ENCODE measurements at places on chromosomes 2 and 18.

- no peak for DNase-seq
Measured at GRCh38 chr2:100747551-100747950, 72.4 kb upstream of the NPAS2 start.

GRCh38 chr2:123609077-123609476 is 416.0 kb upstream of the CNTNAP5 start:
- no peak for DNase-seq

DNA sequence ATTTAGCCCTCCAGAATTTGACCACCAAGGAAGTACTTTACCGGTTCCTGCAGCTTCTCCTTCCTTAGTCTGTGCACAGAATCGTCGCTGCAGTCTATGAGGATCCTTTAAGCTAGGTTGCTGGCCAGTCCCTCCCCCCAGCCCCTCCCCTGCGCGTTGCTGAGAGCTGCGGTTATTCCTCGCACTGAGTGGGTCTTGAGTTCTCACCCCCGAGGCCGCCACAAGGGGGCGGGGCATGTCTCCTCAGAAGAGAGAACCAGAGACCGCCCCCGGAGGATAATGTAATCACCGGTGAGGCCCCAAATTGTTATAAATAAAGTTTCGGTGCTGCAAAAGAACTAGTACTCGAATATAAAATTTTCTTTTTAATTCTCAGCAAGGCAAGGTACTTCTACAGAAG is 1184.9 kb upstream of the CDH2 start:
- DNase-seq, result no peak

- no peak for DNase-seq
Measured at GRCh38 chr2:110783196-110783873, 51.0 kb downstream of the ACOXL start.

GRCh38 chr2:182541268-182541667 is 114.4 kb upstream of the PDE1A start:
- no peak for DNase-seq

GRCh38 chr2:1541819-1542475 is 128.7 kb downstream of the TPO start:
- no peak for DNase-seq

DNA sequence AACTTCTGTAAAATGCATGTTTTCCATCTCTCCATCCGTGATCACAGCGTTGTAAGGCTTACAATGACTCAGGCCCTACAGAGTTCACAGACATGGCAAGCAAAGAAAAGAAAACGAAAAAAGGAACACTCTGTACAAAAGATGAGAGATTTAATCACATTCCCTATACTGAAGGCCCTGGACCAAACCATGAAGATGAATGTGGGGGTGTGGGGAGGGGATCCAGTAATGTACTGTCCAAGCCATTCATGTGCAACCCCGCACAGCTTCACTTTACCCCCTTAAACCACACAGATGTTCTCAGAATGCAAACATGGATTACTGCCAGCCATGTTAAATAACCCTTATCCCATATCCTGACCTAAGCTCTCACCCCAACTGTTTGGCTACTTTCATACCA is 391.1 kb downstream of the NCKAP5 start:
- no peak for DNase-seq

GRCh38 chr2:143128681-143129580 is at the start of gene ARHGAP15:
Gene ARHGAP15 (plus strand): TSS chr2:143129419.
- no peak for DNase-seq

DNA sequence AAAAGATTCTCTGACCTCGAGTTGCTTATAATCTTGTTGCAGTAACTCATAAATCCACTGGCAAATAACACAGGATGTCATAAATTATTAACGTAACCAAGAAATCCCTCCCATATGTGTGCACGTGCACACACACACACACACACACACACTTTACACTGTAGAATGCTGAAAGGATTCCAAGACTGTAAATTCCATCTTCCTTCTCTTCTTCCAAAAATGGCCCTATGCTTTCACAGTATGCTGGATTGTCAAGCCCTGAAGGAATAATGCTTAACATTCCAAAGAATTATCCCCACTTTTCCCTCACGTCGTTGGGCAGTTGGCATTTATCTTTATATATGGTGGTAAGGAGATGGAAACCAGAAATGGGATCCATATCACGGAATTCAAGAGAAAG is 117.5 kb upstream of the CRIM1 start:
- no peak for DNase-seq

DNA sequence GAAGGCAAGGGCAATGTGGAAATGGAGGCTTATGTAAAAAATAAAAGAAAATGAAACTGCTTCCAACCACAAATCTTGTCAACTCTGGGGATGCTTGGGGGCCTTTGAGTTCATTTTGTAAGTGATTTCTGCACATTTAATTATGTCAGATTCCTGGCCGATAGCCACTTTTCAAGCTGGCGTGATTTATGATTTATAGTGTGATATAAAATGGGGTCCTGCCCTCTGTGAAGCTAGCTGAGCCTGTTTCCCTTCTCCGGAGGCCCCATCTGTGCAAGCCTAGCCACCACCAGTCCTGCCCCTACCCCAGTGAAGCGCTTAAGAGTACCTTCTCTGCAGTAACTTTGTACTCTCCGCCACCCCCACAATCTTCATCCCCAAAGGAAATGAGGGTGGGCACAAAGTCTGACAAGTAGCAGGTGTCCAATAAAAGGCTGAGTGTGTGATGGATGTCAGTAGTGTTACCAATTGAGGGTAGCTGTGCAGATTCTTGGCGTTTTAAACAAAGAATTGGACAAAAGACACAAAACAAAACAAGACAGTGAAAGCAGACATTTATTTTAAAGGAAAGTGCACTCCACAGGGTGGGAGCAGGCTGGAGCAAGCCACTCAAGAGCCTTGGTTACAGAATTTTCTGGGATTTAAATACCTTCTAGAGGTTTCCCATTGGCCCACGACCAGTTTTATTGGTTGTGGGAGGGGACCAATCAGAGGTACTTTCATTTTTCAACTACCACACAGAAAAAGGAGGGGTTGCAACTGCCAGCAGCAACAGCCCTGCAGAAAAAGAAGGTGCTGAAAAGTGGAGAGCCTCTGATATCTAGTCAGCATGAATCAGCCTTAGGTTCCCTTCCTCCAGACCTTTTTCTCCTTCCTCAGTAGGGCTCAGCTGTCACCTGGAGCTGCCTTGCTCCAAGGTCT is 39.0 kb upstream of the SIX3 start:
- no peak for DNase-seq

GRCh38 chr2:59171019-59171418 is 929.9 kb upstream of the FANCL start:
- DNase-seq, result no peak

GRCh38 chr18:46591783-46592391 is 65.1 kb downstream of the LOXHD1 start:
- no peak for DNase-seq

GRCh38 chr2:19350678-19351401 is 7.6 kb downstream of the OSR1 start:
- DNase-seq, result no peak

DNA sequence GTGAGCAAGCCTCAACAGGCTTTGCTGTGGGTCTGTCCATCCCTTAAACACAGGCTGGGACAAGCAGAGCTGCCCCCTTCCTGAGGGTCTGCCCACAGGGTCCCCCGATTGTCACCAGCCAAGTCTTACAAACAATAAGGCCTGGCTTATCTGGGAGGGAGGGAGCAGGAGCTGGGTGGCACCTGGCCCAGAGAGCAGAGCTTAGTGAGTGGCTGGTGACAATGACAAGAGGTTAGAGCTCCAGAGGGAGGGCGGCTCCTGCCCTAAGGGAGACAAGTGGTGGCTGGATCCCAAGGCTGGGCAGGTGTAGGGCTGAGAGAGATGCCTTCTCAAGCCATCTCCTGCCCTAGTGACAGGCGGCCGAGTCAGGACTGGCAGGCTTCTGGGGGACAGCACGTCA is 125.5 kb downstream of the KLHL29 start:
- DNase-seq, result no peak

- no peak for DNase-seq
Measured at GRCh38 chr2:205267323-205267722, 415.0 kb upstream of the NRP2 start.

GRCh38 chr2:230827774-230828271 is 36.9 kb upstream of the ITM2C start:
- no peak for DNase-seq

DNA sequence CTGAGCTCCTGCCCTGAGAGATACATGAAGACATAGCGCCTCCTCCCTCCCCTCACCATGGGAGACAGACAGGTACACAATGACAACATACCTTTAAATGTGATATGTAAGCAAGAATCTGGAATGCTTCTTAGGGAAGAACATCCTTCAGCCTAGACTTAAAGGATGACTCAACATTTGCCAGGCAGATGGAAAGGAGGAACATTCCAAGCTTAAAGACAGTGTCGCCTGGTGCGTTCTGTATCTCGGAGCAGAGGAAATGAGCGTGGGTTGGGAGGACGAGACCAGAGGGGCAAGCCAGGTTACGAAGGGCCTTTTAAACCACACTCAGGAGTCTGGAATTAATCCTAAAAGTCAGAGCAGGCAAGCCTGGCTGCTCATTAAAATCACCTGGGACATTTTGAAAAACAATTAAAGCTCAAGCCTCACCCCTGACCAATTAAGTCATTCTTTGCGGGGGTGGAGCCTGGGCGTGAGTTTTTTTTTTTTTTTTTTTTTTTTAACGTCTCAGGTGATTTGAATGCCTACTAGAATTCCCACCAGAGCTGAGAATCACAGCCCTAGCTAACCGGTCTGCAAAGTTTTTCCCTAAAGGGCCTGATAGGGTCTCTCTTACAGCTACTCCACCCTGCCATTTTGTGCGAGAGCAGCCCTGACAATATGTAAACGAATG is 131.2 kb upstream of the SEC11C start:
- DNase-seq, result no peak

- peak; percentile 30 for DNase-seq
Measured at GRCh38 chr2:176554101-176555048, 285.1 kb downstream of the MTX2 start.

DNA sequence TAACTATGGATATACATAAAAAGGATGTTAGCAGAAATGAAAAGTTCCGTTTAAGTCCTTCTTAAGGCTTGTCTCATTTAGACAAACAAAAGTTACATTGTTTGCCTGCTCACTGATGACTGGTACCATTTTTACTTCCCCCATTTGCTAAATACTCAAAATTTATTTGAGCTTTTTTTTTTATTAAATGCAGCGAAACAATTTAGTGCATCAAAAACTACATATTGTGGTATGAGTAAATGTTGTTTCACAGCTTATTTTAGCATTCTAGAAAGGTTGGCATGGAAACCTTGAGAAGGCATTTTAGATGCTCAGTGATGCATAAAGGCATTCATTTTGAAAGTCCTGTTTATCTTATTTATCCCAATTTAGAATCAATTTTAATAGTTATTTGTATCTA is 100.0 kb downstream of the MAP2 start:
- no peak for DNase-seq

DNA sequence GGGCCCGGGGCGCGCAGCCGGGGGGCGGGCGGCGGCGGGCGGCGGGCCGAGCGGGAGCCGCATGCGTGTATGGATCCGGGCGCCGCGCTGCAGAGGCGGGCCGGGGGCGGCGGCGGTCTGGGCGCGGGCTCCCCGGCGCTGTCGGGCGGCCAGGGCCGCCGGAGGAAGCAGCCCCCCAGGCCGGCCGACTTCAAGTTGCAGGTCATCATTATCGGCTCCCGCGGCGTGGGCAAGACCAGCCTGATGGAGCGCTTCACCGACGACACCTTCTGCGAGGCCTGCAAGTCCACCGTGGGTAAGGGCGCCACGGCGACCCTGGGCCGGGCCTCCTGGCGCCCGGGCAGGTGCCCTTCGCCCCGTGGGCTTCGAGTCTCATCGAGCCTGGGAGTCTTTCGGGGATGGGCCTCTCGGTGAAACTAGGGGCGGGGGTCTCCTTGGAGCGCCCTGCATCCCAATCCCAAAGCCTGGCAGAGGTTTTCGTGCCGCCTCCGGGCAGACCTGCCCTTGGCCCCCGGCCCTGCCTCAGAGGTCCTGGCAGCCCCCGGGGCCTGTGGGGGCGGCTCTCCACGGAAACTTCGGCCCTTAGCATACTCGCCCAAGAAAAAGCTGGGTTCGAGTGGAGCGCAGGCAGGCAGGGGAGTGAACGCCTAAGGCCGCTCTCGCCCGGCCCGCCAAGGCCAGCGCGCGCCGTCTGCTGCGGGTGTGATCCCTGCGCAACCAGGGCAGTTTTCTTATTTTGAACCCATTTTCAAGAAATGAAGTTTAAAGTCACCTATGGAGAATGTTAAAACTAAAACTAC is 622 bp downstream of the RAB12 start:
- DNase-seq, result no peak
